ENCODE measurements at places on chromosomes 12 and 14.
A peak's percentile ranks its signal among the peaks of the same experiment; 100 is the strongest.

DNA sequence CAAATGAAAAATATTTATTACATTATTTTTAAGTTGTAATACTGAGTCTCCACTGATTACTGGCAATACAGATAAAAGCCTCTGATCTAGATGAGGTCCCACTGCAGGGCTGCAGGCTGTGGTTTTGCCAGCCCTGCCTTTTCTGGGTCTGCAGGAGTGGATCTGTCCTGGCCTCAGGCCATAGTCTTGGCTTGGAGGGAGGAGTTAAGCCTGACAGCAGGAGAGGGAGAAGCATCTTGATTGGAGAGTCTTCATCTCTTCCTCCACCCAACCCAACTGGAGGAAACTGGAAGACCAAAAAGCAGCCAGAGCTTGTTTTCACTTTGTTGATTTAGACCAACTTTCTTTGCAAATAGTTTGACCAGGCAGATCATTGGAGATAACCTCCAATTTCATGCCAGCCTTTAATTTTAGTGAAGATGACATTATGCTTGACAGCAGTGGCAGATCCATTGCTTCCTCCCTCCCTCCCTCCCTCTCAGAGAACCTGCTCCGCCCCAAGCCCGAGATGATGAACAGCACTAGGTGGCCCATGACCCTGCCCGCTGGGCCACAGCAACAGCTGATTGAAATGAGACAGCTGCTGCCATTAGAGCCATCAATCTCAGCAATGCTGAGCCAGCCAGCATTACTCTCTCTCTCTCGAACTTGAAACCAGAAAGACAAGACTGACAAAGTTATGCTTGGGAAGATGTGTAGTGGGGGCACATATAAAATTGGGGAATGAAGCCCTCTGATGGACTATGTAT lies 222.4 kb downstream of the GLT1D1 start:
- DNase-seq: no peak

DNA sequence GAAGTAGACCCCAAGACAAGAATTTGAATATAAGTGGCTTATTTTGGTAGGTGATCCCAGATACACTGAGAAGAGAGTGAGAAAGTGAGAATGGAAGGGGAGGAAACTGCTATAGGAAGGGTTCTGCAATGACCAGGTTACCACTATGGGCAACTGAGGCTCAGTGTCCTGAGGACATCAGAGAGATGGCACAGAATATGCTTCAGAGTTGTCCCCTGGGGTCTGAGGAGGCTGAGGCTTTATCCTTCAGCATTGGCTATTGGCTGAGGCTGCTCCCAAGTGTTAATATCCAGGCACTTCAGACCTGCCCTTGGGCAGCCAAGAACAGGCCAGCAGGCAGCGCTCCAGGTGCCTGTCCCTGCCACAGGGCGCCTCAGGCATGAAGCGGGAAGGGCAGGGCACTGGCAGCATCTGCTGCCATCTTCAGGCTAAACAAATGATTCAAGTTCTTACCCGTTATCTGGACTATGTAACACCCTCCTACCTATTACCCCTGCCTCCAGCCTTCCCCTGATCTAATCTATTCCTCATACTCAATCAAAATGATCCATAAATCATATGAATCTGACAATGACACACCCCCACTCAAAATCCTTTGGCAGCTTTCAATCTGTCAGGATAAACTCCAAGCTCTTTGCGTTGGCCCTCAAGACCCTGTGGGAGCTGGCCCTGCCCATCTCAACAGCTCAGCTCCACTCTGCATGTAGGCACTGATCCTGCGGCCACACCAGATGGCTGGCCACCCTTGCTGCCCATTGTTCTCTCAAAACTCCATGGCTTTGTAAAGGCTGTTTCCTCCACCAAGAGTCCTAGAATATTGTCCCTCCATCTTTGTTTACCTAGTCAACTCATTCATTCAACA lies 42.4 kb downstream of the CKAP4 start:
- no peak for DNase-seq

DNA sequence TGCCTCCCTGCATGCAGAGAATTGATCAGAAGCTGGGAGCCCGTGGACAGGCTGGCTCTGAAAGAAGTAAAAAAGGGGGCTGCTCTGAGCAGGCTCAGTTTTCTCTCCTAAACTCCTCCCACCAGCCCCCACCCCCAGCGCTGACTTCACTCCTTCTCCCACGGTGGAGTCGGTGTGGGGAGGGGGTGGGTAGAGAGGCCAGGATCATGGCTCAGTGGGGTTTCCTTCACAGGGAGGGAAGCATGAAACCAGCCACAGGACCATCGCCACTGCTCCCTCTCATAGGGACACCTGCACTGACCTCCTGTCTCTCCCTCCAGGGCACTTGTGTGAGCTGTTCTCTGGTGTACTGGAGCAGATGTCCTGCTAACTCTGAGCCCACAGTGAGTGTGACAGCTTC lies 78.9 kb downstream of the STAB2 start:
- no peak for DNase-seq

GRCh38 chr12:8057839-8058238 lies 8.3 kb downstream of the C3AR1 start:
- DNase-seq: no peak

- DNase-seq: peak; percentile 72
Measured at GRCh38 chr12:84763107-84763506, 149.5 kb downstream of the SLC6A15 start.

DNA sequence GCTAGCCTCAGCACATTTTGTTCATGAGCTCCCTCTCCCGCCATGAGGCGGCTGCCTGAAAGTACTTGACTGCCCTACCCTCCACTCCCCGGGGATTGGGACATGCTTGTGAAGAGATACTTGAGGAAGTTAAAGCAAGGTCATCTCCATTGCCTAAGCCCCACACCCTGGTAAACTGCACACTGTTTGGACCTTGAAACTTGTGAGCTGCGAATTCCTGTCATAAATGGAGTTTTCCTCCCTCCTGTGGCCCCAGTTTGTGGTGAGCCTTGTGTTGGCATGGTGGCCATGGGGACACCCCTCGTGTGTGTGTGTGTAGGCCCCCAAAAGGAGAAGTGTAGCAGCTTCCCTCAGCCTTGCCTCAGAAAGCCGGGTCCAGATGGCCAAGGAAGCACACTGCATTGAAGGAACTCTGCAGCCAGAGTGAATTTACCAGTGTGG lies 395.5 kb downstream of the ZFP36L1 start:
- no peak for DNase-seq

DNA sequence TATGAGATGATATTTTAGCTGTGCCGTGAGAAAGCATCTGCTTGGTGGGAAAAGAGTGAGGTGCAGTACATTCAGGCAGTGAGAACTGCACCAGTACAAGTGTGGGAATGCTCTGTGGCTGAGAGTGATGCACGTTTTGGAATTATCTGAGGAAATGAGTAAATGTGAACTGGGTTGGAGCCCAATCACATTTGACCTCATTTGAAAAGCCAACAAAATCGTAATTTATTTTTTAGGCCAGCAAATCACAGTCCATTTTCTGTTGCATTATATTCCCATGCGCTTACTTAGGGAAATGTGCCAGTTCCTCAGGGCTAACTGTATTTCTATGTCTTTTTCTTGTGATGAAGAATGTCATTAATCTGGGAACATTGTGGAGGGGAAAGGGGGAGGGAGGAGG lies 77.3 kb downstream of the SNAPC1 start:
- DNase-seq: peak; percentile 20

DNA sequence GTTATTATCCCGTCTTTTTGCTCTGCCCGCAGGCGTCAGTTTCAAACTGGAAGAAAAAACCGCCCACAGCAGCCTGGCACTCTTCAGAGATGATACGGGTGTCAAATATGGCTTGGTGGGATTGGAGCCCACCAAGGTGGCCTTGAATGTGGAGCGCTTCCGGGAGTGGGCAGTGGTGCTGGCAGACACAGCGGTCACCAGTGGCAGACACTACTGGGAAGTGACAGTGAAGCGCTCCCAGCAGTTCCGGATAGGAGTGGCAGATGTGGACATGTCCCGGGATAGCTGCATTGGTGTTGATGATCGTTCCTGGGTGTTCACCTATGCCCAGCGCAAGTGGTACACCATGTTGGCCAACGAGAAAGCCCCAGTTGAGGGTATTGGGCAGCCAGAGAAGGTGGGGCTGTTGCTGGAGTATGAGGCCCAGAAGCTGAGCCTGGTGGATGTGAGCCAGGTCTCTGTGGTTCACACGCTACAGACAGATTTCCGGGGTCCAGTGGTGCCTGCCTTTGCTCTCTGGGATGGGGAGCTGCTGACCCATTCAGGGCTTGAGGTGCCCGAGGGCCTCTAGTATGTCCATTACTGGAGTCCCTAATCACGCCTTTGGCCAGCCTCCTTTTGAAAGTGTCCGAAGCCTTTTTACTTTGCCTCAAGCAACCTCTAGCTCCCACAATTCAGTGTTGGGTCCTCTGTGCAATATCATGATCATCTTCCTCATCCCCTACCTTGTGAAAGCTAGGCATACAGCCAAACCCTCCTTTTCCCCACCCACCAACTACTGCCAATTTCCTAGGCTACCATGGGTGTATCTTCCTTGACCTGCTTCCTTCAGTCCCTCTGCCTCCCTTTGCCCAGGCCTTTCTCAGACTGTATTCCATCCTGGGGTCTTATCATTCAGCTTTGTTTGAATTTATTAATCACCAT lies 891 bp downstream of the SPRYD4 start:
- no peak for DNase-seq

DNA sequence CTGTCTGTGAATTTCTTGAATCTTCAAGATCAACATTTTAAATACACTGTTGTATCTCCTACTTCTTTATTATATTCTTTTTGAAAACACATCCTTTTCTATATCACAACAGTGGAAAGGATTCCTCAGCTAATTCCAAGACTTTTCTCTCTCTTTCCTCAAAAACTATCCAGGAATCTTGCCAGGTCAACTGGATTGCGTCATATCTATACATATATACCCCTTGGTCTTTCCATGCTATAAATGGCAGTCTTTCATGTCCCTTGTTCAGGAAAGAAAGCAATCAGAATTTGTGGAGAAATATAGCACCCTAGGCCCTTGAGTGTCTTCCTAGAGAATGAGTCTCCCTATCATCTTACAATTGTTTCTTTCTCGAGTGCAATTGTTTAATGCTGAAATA lies 149.0 kb downstream of the KCNA5 start:
- DNase-seq: no peak

DNA sequence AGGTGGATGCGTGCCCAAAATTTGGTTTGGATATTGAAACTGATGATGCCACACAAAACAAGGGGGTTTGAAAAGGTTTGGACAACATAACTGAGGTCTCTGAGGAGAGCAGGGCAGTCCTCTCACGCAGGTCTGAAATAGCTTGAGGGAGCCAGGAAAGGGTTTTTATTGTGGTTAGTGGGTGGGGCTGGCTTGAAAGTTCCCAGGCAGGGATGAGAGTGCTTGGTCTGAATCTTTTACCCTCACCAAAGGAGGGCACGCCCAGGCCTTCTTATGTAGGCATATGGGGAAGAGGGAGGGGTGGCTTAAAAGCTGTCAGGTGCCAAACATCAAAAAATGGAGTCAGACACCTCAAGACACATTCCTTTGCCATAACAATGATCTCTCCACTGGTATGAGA lies 493.1 kb upstream of the CCDC196 start:
- no peak for DNase-seq

DNA sequence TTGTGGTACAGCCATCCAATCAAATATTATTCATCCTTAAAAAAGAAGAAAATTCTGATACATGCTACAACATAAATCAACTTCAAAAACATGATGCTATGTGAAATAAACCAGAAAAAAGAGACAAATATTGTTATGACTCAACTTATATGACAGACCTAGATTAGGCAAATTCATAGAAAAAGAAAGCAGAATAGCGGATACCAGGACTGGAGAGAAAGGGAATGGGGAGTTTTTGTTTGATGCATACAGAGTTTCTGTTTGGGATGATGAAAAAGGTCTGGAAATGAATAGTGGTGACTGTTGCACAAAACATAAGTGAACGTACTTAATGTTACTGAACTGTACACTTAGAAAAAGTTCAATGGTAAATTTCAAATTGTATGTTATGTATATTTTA lies 82.3 kb downstream of the SPPL3 start:
- DNase-seq: no peak

- no peak for DNase-seq
Measured at GRCh38 chr14:86739761-86740160, 1209.8 kb downstream of the FLRT2 start.

DNA sequence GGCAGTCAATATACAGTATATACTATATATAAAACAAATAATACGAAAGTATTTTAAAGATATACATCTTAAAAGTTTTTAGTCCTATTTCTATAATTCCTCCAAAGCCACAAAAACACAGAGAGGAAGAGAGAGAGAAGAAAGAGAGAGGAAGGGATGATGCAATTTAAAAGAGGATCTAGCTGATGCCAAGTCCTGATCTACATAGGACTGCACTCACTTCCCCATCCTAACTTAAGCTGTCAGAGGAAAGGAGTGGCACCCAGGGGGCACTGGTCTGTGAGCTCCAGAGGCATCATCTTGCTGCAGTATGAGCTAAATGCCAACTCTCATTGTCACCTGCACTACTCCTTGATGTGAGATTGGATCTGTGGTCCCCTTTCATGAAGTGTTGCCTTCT lies 95.8 kb downstream of the C12orf42 start:
- DNase-seq: no peak

GRCh38 chr14:74954947-74955228 lies 509 bp downstream of the PGF start:
- no peak for DNase-seq

- DNase-seq: no peak
Measured at GRCh38 chr12:75613981-75614380, 102.6 kb upstream of the KRR1 start.

DNA sequence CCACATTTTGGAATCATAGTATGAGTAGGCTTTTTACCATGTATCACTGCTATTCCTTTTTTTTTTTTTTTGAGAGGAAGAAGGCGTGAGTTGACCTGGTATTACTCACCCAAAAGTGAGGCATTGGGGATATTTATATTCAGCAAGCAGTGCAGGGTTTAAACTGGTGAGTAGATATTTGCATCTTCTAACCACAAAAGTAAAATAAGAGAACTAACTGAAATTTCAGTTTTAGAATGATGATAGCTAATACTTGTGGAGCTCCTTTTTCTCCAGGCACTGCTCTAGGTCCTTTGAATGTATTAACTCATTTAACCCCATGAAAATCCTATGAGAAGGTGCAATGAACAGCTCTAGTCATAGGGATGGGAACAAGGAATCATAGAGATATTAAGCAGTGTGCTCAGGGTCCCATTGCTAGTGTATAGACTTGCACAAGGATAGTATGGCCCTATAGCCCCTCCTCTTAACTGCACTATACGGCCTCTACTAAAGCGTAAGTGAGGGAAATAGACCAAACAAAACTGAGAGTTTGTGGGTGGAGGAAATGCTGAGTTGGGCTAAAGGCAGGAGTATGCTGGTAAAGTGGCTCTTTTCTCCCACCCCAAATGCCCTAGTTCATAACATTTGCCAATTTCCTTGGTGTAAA lies 104.3 kb upstream of the MAX start:
- no peak for DNase-seq

DNA sequence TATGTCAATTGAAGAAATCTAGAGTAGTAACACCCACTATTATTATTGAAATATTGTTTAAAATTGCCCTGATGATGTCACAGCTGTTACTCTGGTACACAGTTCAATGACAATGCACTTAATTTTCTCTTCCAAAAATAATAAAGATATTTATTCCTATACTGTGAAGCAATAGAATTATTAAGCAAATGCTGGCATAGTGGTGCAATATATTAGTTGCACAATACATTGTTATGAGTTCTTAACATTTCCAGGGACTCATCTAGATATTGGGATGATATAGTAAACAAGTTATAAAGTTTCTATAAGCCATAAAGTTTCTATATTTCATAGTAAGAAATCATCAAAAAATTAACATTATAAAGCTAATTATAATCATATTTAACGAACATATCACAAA lies 897.8 kb downstream of the LRFN5 start:
- no peak for DNase-seq
